GM12878 (cell line): ENCODE measurements at places on chromosomes 6 and 20. TPM values are rescaled to one million over a fixed set of nuclear protein-coding genes. Genes with fewer than 3 reads are reported as not detected.

The PLCB4 gene
- 0.05 TPM in 1 of 2 replicates, not detected in the other for total RNA-seq

The AVP gene
- total RNA-seq = not detected in 2 replicates

The RNGTT gene
- 18.8 and 21.4 TPM in 2 replicates for total RNA-seq

The FAM217A gene
- total RNA-seq = not detected in 2 replicates

The WFDC12 gene
- total RNA-seq = not detected in 2 replicates
